AG08395 (cell line): ENCODE measurements at places on chromosomes 2 and 18.

GRCh38 chr2:224819075-224819474 is 102.9 kb upstream of the CCDC195 start:
- no peak for DNase-seq

DNA sequence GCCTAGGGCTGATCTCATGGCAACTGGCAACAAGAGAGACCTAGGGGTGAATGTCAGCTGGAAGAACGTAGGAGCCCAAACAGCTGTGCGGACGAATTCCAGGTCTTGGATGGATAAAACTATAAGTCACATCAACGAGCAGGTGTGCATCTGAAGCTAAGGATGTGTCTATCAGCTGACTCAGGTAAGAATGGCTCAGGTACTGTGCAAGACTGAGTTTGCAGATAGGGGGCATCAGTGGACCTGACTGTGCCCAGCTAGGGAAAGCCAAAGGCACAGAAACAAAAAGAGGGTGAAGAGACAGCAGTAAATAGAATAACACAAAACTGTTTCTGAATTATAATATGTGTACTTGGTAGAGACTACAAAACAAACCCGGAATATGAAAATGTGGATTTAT is 357.3 kb downstream of the ZEB2 start:
- no peak for DNase-seq

GRCh38 chr2:223853425-223853837 is 16.0 kb upstream of the AP1S3 start:
- no peak for DNase-seq

- no peak for DNase-seq
Measured at GRCh38 chr18:13486686-13487085, 239.7 kb downstream of the FAM210A start.
